GM04504 (cell line): ENCODE measurements at places on chromosomes 16 and 17.

DNA sequence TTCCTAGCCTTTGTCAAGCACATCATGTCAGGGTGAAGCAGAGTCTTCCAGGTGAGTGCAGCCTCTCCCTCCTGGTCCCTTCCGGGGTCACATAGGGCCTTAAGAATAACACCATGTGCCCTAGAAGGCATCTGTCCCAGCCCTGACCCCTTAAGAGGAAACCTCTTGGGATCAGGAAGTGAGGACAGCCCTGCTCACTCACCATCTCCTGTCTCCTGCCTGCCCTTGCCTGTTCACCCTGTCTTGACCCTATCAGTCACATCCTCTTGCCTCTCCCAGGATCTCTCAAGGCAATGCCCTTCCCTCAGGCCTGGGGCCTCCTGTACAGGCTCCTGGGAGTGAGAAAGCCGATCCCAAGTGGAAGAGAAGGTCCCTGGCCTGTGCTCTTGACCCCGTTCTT, 13.9 kb downstream of the MYL4 start:
- no peak for DNase-seq

GRCh38 chr16:50273888-50274325, 7.6 kb downstream of the ADCY7 start:
- DNase-seq: no peak

DNA sequence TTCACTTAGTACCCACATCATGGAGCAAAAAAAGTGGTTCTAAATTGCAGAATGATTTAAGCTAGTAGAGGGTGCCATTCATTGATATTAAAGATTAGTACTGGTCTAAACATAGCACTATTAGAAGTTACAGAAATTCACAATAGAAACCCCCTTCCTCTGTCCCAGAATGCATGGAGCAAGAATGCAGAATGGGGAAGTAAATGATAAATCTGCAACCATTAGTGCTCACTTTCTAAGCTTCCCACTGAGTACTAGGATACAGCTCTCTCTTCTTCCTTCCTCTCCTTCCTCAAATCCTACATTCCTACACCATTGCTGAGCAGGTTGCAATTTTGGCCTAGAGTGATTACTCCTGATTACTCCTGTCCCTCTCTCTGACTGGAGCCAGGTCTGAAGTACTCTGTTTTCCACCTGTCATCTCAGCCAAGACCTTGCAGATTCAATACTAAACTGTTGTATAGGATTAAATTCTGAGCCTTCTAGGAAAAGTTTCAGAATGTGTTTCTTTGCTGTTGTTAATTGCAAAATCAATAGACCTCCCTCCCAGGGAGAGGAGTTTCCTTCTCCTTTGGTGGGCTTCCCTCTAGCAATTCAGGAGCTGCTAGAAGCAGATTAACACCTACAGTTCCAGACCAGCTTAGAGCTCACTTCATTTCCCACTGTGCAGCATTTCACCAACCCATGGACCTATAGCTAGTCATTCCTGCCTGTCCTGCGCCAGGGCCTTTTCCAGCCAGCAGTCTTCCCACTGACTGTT, 165.5 kb upstream of the TBX2 start:
- no peak for DNase-seq

GRCh38 chr17:48523010-48523409, 7.8 kb downstream of the HOXB1 start:
- DNase-seq: no peak

DNA sequence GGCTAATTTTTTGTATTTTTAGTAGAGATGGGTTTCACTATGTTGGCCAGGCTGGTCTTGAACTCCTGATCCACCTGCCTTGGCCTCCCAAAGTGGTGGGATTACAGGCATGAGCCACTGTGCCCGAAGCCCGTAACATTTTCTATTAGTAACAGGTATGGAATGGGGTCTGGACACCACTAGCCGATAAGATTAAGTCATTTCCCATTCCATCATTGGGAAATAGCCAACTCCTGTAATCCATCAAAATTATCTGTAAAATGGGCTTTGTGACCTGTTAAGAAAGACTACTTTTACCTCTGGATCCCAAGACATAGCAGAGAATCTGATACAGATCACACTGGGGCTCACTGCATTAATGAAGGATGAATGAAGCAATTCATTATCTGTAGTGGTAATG, 3.9 kb upstream of the LUC7L3 start:
- DNase-seq: no peak

GRCh38 chr17:55644346-55644745, 78.3 kb downstream of the TMEM100 start:
- DNase-seq: no peak

- DNase-seq: no peak
Observed at GRCh38 chr17:42198897-42199296, 4.6 kb upstream of the GHDC start.

DNA sequence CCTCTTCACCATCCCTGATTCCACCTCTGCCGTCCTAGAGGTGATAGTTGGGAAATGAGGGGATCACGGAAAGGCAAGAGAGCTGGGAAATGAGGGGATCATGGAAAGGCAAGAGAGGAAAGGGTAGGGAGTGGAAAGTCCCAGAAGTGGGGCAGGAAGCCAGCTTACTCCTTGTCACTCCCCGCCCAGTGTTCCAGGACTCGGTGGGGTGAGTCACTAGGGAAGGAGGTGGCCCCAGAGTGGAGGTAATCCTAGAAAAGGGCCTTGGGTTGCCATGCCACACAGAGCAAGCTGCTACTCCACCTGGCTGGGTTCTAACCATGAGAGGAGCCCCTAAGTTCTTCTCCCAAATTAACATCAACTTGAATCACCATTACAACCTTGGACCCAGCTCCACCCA, 14.8 kb downstream of the ALOXE3 start:
- DNase-seq: no peak

- DNase-seq: no peak
Observed at GRCh38 chr16:77782694-77783093, 5.7 kb upstream of the VAT1L start.

DNA sequence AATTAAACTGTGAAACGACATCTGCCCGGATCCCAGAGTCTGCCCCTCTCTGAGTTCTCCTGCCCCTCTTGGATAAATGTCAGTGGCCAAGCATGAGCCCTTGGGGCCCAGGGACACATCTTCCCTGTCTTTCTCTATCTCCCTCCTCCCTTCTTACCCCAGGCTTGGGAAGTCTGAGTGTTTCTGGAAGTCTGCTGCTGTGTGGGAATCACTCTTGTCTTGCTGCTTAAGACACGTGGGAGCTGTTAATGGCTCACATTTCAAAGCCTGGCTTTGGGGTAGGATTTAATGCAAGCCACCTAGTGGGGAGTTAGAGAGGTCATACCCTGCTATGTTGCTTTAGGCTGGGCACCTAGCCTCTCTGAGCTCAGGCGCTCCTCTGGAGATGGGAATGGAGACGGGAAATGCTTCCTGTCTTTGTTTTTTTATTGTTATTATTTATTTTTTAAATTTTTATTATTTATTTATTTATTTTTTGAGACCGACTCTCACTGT, 218.5 kb upstream of the CIBAR2 start:
- peak; percentile 81 for DNase-seq

DNA sequence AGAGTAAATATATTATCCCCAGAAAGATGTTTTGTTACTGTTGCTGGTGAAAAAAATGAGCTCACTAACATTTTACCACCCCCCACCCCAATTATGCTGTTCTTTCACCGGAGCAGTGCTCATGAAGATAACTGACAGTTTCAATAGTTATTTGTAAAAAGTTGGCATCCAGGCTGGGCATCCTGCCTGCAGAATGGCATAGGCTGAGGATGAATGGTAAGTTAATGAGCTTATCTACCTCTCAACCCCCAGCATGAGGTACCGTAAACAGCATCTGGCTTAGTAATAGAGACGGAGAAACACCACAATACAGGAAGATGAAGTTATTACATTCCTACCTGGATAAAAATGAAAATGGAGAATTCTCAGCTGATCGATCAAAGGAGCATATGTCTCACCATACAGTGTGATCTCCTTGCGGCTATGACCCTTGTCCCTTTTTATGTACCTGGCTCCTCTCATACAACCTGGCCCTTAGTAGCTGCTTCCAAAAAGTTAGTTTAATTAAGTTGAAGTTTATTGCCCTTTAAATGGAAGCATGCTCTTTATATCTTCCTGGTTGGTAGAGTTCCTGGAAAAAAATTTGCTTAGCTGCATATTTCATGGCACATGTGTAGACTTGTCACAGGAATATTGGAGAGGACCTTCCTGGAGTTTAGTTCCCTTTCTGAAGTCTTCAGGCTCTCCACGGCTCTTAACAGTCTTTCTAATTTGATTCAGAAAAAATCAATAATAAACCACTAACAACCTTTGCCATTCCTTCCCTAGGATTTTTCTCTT, 61.2 kb upstream of the MPHOSPH6 start:
- DNase-seq: no peak

GRCh38 chr17:6304894-6305612, 129.9 kb downstream of the AIPL1 start:
- no peak for DNase-seq

- no peak for DNase-seq
Observed at GRCh38 chr17:36614933-36615332, 13.6 kb downstream of the MRM1 start.

GRCh38 chr16:56108056-56108471, 83.2 kb upstream of the GNAO1 start:
- DNase-seq: no peak
